ENCODE measurements at places on chromosomes 1 and 21.

DNA sequence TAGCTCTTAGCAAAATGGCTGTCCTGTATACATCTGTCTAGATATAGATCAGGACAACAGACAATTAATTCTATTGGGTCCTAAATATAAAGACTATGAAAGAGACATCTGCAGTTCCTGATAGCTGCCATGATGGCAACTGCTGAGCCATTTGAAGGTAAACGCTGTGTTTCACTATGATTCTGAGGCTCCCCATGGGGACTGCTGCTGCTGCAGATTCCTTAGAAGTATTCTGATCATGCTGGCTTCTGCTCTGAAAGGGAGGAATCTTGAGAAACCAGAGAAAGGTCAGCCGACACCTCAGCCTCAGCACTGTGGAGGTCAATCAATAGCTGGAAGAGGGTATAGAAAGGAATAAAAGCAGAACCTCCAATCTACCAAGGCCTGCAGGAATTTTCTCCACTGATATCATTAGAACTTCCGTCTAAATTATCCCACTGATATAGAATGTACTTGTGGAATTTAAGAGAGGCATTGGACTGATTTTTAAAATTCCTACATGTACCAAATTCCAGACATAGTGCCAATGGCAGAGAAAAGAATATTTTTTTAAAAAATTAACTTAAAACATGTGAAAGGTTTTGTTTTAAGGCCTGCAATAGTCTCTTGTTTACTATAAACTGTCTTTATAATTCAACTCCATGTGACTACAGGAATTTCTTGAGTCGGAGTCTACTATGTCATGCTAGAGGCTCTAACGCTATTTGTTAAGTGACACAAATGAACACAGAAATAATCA lies 53.2 kb downstream of the DDAH1 start:
- DNase-seq, result no peak

GRCh38 chr1:76587212-76587611 lies 280.1 kb upstream of the ST6GALNAC5 start:
- DNase-seq, result no peak

DNA sequence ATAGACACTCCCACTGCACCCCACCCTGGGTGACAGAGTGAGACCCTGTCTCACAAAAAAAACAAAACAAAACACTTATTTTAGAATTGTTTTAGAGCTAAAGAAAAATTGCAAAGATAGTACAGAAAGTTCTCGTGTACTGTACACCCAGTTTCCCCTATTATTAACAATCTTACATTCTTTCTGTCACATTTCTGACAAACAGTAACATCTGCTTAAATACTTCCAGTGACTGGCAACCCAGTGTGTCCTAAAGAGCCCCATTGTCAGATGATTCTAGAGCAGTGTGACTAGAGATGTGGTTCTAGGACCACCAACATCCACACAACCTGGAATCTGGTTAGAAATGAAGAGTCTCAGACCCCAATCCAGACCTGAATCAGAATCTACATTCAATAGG lies 90.5 kb downstream of the LEPR start:
- no peak for DNase-seq

DNA sequence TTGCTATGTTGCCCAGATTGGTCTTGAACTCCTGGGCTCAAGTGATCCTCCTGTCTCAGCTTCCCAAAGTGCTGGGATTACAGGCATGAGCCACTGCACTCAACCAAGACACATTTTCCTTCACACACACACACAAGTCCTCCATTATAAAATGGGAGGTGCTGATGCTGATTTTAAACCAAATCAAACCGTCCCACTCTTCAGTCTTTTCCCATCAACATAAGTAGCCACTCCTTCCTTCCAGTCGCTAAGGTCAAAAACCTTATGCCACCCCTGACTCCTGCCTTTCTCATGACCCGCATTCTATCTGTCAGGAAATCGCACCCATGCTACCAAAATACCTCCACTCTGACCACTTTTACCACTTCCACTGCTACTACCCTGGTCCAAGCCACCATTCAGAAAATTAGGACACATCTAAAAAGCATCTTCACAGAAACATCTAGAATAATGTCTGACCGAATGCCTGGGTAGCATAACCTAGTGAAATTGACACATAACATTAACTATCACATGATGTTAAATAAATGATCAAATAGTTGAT lies 28.0 kb upstream of the IFNGR2 start:
- no peak for DNase-seq

DNA sequence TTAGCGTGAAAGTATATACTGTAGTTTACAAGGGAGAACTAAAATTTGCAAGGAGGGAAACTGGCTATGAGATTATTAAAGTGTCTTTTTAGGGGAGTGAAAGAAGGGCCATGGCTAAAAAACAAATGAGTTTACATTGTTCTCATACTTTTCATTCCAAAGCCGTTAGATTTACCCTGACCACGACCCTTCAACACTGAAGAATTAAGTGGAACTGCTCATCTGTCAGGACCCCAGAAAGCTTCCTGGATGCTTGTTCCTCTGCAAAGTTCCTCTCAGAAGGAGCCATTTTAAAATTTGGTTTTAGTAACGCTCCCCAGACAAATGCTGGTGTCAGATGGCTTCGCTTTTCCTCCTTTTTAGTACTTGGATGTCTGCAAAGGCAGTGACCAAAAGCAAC lies 82.7 kb upstream of the ZBTB18 start:
- no peak for DNase-seq

GRCh38 chr1:247376659-247377058 lies 39.3 kb upstream of the NLRP3 start:
- DNase-seq, result no peak

DNA sequence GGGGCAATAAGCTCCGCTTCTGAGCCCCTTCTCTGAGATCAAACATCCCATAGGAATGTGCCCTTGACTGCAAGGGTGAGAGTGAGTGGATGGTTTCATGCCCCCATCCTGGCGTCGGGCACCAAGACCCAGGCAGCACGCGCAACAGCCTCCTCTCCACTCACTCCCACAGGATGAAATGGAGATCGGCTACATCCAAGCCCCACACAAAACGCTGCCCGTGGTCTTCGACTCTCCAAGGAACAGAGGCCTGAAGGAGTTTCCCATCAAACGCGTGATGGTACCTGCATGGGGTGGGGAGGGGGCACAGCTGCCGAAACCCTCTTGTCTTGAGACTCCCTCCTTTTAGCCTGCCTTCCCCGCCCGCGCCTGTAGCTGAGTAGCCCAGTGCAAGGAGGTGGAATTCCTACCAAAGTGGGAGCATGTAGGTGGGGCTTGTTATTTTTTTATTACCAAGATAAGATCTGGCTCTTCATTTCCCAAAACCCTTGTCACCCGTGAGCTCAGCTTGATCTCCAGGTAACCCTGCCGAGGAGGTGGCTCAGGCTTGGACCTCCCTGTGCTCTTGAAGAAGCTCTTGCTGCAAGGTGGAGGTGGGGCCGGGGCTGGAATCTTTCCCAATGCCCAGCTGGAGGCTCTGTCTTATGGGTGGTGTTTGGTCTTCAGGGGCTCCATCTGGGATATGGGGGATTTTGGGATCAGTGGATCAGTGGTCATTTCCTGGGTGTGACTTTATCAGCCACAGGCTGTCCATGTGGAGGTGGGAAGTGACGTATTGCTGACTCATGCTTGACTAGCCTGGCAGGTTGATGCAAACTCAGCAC lies 24.0 kb upstream of the PADI6 start:
- no peak for DNase-seq

DNA sequence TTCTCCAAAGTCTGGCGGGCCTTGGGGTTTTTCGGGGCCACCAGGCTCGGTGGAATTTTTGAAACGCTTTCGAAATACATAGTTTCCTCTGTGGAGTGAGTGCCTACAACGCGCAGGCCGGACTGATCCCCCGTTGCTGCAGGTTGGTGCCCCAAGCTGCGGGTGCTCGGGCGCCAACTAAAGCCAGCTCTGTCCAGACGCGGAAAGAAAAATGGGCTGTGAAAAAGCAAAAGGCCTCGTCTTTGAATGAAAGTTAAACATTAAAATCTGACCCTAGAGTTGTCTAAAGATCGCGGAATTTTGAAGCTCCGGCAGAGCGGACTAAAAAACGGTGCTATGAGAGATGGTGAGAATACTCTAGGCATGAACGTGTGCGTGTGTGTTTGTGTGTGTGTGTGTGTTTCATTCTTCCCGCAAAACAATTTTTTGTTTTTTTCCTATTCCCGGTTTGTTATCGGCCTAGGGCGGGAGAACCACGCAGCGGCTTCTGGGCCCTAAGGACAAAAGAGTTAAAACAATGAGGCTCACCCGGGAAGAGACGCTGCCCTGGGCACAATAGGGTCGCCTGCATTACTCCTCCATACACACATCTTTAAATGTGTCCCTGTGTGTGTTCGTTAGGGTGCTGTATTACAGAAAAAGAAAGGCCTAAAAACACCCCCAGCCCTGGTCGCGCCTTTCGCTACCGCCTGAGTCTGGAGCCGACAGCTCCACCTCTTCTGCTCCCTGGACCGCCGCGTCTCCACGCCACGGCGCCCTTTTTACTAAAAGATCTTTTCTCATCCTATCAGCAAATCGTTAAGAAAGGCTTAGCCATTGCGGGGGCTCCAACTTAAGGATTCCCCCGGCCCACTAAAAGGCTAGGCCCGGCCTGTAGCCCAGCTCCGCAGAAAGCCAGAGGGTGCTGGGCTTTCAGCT lies 3.2 kb downstream of the TBX15 start:
- no peak for DNase-seq

DNA sequence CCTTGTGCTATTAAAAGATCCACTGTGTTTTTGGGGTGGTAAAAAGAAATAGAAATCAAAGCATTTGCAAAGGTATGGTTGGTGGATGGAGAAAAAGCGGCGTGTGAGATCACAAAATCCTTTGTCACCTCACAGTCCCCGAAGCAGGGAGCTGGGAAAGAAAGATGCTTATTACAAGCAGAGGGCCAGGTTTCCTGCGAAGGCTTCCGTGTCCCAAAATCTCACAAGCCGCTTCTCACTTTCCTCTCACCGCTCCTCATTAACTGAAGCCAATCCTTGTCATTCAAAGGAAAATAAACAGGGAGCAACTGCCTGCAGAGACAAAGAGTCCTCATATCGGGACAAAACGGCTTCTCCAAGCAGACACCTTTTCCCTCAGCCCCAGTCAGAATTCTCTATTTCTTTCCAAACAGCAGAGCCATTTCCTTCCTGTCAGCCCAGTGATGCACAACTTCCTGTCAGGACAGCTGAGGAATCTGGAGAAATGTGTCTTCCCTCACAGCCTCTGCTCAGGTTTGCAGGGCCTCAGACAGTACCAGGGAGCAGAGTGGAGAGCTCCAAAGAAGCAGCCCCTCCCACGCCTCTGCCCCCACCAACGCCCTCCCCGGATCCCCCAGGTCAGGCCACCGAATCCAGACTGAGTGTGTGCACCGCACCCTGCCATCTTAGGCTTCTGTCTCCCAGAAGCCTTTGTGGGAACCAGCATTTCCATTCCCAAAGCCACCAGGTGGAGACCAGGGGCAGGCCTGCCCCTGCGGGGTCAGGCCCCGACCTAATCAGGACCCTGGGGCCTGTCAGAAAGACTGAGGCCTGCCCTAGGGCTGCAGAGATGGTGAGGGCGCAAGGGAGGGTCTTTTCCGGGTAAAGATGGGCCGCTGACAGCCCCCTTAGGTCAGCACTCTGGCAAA lies 29.6 kb downstream of the KCNN3 start:
- DNase-seq, result peak; percentile 5

DNA sequence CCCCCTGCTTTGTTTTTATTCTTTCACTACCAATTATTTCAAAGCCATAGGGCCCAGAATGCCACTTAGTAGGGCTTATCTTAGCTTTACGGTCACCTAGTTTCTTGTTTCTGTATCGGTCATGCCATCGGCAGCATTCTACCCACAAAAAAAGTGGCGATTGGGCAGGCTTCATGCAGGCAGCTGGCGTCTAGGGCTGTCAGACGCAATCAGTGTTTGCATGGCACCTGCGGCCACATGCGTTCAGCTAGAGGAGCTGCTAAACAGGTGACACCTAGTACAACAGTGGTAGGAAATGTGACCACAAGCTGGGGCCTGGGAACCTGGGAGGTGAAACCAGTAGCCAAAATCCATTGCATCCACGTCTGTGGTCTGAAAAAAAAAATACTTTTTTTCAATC lies 262.7 kb downstream of the PBX1 start:
- DNase-seq, result no peak

DNA sequence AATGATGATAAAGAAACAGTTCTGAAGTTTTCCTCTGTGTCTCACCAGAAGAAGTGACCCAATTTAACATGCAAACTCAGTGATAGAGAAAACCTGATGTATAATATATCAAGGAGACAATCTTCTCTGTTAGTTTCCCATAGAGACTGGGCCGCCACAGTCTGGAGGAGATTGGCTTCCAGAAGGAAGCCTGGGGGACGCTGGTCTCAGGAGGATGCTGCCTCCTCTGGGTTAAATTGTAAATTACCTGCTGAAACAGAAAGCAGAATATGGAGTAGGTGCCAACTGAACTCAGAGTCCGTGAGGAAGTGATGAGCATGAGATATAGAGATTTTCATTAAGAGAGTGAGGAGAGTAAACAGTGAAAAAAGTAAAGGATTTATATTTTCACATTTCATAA lies 15.8 kb downstream of the OR14I1 start:
- DNase-seq, result no peak
